ENCODE measurements at places on chromosomes 4 and X.

DNA sequence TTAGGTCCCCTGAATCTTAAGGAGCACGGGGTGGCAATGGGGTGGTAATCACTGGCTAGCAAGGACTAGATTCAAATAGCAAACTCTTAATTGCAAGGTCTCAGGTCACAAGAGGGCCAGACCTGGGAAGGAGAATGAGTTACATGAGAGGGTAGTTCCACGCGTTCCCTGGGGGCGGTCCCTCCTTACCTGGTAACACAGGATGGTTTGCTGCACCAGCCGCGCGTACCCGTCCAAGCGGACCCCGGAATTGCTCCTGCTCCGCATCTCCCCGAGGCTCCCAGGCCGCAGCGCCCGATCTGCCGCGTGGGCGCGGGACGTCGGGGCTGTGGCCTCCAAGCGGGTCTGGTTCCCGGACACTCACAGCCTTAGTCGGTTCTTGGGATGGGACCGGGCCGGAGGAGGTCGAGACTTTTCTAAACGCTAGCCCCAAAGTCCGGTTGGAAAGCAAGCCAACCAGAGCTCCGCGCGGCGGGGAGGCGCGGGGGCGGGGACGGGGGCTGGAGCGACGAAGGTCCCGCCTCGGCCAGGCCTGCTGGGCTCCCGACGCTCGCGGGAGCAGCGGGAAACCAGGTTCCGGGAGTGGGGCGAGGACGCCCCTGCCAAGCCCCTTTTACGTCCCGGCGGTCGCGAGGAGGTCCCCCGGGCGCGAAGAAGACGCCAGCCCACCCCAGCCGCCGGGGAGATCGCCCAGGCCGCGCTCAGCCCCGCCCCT lies at the start of gene PHKA2:
Gene PHKA2 (minus strand): TSS at position 449 of the 715 bp plus-strand sequence. CDS start 182 bp downstream, at position 267.
- no peak for DNase-seq

GRCh38 chr4:81375745-81376144 lies 96.0 kb downstream of the RASGEF1B start:
- no peak for DNase-seq

DNA sequence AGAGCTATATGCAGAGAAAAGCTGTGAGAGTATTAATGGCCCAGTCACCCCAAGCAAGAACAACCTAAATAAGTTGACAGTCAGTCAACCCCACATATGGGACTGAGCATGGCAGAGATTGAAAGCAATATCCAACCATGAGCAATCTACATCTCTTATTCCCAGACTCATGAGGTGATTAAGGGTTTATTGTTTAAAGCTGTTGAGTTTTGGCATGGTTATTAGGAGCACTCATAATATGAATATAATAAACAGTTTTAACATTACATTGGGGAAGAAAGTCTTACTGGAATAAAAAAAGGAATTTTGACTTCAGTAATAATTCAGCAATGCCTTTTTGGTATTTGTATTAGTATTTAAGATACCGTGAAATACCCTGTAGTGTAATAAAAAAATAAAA lies 1627.4 kb downstream of the STIM2 start:
- no peak for DNase-seq

- no peak for DNase-seq
Observed at GRCh38 chr4:86448871-86449270, 89.0 kb upstream of the MAPK10 start.

GRCh38 chr4:184310171-184310567 lies 92.5 kb upstream of the ENPP6 start:
- DNase-seq: no peak

DNA sequence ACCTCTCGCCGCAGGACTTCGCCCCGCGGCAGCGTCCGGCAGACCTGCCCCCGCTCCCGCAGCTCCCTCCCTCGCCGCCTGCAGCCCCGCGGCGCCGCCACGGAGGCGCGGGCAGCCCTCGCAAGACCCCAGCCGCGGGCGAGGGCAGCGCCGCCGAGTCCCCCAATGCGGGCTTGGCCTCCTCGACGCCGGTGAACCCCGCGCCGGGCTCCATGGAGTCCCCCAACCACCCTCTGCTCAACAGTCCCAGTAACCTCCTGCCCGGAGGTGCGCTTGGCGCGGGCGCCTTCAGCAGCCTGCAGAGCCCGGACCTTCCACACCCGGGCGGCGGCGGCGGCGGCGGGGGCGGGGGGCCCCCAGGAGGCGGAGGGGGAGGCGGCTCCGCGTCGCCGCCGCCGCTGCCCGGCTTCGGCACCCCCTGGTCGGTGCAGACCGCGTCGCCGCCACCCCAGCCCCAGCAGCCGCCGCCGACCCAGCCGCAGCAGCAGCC lies 1.2 kb downstream of the CPEB2 start:
- DNase-seq: peak; percentile 86

DNA sequence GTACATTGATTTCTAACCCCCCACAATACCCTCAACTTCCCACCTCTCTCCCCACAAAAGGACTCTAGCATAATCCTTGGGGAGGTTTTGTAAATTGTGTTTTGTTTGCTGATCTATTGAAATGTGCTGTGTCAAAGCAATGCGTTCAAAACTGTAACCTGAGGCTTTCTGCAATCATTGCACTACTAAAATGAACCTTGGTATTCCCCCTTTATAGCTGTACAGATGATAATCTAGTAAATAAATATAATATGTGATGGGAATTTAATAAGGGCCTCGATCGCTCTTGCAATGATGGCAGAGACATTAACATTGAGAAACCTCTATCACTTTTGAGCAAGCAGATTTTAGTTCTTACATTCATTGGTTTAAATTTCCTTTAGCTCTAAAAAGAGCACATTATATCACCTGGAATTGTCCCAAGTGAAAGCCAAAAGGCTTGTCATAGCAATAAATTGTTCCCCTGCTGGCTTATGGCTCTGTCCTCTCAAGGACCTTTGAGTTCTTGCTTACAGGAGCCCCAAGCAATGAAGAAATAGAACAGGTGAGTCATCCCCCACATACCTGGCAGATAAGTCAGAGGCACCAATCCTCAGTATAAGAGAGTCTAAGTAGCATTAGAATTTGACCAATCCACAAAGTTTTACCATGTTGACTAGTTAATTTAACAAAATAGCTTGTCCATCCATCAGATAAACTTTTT lies 18.4 kb upstream of the ACE2 start:
- no peak for DNase-seq

GRCh38 chrX:44731160-44731559 lies 112.7 kb upstream of the DUSP21 start:
- no peak for DNase-seq

- DNase-seq: no peak
Observed at GRCh38 chr4:85659610-85660218, 184.8 kb downstream of the ARHGAP24 start.

DNA sequence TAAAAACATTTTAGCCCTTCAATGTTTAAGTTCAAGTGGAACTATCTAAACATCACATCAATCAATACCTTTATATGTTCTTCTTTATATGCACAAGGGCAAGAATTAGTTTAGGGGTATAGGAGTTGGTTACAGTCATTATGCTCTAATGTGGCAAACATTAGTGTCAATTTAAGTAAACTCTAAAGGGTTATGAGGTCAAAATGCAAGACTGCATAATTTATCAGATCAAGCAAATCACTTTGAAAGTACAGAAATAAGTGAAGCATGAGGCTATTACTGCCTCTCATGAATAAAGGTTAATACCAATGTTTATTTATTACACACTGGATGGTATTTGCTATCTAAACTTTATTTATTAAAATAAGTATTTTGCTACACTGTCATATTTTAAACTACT lies 59.7 kb downstream of the MAB21L2 start:
- DNase-seq: no peak

GRCh38 chrX:17824980-17825379 lies 36.1 kb downstream of the RAI2 start:
- no peak for DNase-seq

DNA sequence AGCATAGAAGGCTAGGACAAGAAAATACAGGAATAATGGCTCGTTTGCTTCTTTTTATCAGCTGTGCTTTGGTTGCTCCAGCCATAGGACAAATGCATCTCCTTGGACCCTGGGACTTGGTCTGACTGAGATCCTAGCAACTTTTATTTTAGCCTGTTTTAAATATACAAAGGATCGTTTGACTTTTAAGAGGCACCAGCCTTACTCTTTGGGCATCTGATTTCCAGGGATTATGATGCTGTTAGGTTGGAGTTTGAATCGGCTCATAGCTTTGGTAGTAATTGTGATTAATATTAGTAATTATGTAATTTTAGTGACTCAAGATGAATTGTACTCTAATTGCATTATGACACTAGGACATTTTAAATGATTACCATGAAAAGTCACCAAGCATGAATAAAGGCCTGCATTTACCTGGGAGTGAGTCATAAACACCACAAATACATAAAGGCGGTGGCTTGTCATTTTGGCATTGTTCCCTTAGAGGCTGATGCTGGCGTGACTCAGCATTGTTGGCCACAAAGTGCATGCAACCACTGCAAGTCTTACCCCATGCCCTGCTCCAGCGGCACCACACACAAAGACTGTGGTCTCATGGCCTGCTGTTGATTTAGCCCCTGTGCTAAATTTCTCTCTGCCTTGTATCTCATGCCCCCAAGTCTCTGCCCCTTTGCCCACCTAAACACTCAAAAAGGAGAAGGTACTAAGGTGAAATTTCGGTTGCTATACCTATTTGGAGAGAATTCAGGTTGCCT lies 12.4 kb downstream of the GPAT3 start:
- DNase-seq: no peak

- DNase-seq: no peak
Observed at GRCh38 chrX:56029188-56029587, 203.0 kb upstream of the KLF8 start.

DNA sequence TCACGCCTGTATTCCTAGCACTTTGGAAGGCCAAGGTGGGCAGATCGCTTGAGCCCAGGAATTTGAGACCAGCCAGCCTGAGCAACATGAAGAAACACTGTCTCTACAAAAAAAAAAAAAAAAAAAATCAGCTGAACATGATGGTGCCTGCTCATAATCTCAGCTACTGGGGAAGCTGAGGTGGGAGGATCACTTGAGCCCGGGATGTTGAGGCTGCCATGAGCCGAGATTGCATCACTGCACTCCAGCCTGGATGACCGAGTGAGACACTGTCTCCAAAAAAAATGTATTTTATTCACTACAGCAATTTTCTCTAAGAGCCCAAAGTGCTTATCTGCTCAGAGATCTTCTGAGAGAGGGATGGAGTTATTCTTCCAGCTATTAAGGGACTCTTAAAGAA lies 215.8 kb upstream of the PPP3CA start:
- no peak for DNase-seq

DNA sequence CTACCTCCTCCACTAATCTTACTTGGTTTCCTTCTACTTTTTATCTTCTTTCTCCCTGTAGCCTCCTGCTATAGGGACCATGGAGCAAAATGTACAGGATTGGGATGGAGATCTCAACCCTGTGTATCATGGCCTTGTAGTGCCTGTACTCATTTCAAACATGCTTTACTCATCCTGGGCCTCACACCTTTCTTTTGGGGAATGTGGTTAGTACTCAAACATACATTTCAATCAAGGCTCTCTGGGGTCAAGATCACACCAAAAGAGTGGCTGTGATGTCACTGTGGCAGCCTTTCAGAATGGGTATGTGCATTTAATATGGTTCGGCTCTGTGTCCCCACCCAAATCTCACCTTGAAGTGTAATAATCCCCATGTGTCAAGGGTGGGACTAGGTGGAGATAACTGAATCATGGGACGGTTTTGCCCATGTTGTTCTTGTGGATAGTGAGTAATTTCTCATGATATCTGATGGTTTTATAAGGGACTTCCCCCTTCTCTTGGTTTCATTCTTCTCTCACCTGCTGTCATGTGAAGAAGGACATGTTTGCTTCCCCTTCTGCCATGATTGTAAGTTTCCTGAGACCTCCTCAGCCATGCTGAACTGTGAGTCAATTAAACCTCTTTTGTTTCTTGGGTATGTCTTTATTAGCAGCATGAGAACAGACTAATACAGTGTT lies 205.1 kb downstream of the RASL11B start:
- DNase-seq: no peak

GRCh38 chr4:154433543-154433942 lies 58.1 kb downstream of the DCHS2 start:
- no peak for DNase-seq

GRCh38 chr4:156255230-156256007 lies 301.8 kb upstream of the CTSO start:
- no peak for DNase-seq

DNA sequence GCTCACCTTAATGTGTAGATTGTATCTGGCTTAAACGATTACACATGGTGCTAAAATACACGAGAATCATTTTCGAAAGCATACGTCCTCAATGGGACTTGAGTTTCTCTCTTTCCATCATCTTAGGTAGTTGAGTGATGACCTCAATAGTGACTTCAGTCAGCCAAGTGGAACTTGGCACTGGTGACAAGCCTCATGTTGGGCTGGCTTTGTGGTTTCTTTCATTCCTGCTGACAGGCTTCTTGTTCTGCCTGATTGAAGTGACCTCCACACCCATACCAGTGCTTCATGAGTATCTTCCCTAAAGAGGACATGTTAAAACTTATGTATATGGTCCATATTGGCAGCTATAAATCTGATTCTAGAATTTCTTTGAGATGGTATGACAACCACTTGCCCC lies 159.1 kb upstream of the WDR1 start:
- DNase-seq: no peak
